ENCODE measurements at places on chromosomes 16 and 17. TPM values are rescaled to one million over a fixed set of nuclear protein-coding genes. Genes with fewer than 3 reads are reported as not detected.

The CA7 gene
- not detected for total RNA-seq

- H3K4me1 ChIP-seq = peaks cover 5% of the 10 kb centered on the region
- no peaks in the 10 kb centered on the region for H3K27me3 ChIP-seq
- no peak overlapping the region for H3K4me3 ChIP-seq
- H3K27ac ChIP-seq = no peak overlapping the region
- DNase-seq = no peak
Observed at GRCh38 chr17:13865650-13866049, 203.7 kb upstream of the COX10 start.

The EVI2B gene
- total RNA-seq = 146 TPM

GRCh38 chr16:54630284-54630967 lies 300.2 kb upstream of the IRX5 start:
- no peak overlapping the region for H3K4me3 ChIP-seq
- peaks cover 2% of the 10 kb centered on the region for H3K4me1 ChIP-seq
- H3K27me3 ChIP-seq = peaks cover 26% of the 10 kb centered on the region
- no peaks in the 10 kb centered on the region for H3K36me3 ChIP-seq
- H3K27ac ChIP-seq = no peak overlapping the region

- H3K36me3 ChIP-seq = no peaks in the 10 kb centered on the region
- H3K4me3 ChIP-seq = no peak overlapping the region
- no peak for DNase-seq
- H3K4me1 ChIP-seq = peaks cover 39% of the 10 kb centered on the region
- no peak overlapping the region for H3K27ac ChIP-seq
Observed at GRCh38 chr17:36071751-36072150, 7.7 kb downstream of the CCL18 start.

DNA sequence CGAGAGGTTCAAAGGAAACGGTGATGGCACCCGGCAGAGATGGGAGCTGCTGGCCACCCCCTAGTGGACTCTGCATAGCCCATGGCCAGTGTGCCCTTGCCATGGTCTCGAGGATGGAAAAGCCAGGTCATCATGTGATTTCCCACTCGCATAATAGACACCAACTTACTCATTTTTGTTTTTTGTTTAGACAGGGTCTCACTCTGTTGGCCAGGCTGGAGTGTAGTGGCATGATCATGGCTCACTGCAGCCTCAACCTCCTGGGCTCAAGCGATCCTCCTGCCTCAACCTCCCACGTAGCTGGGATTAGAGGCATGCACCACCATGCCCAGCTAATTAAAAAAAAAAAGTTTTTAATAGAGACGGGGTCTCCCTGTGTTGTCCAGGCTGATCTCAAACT lies 27.6 kb downstream of the LDHD start:
- no peak for DNase-seq
- no peaks in the 10 kb centered on the region for H3K4me1 ChIP-seq
- H3K36me3 ChIP-seq = no peaks in the 10 kb centered on the region
- H3K27ac ChIP-seq = no peak overlapping the region
- peaks cover 2% of the 10 kb centered on the region for H3K27me3 ChIP-seq

The ZNF423 gene
- not detected for total RNA-seq

GRCh38 chr17:80892019-80892855 lies 99.4 kb upstream of the CHMP6 start:
- H3K36me3 ChIP-seq = peaks cover 56% of the 10 kb centered on the region
- no peaks in the 10 kb centered on the region for H3K27me3 ChIP-seq

GRCh38 chr16:70290949-70291519 lies 1.7 kb upstream of the AARS1 start:
- H3K27me3 ChIP-seq = no peaks in the 10 kb centered on the region
- peak overlapping the region; percentile 32 for H3K27ac ChIP-seq
- no peak overlapping the region for H3K4me3 ChIP-seq
- peaks cover 18% of the 10 kb centered on the region for H3K4me1 ChIP-seq

- H3K4me1 ChIP-seq = peaks cover 14% of the 10 kb centered on the region
- H3K36me3 ChIP-seq = no peaks in the 10 kb centered on the region
- H3K27me3 ChIP-seq = peaks cover 23% of the 10 kb centered on the region
- peak; percentile 28 for DNase-seq
- H3K4me3 ChIP-seq = no peak overlapping the region
Observed at GRCh38 chr17:74566132-74566753, 1.1 kb downstream of the CD300H start.

GRCh38 chr17:45705123-45706009 lies 78.8 kb upstream of the CRHR1 start:
- no peaks in the 10 kb centered on the region for H3K4me1 ChIP-seq
- no peak for DNase-seq
- peaks cover 43% of the 10 kb centered on the region for H3K27me3 ChIP-seq
- H3K27ac ChIP-seq = no peak overlapping the region
- no peaks in the 10 kb centered on the region for H3K36me3 ChIP-seq

GRCh38 chr17:48711128-48711527 lies 11.2 kb downstream of the PRAC1 start:
- H3K36me3 ChIP-seq = no peaks in the 10 kb centered on the region
- peaks cover 34% of the 10 kb centered on the region for H3K27me3 ChIP-seq
- no peak overlapping the region for H3K27ac ChIP-seq

GRCh38 chr17:45230787-45231480 lies 9.2 kb downstream of the FMNL1 start:
- no peak for DNase-seq
- peaks cover 6% of the 10 kb centered on the region for H3K36me3 ChIP-seq
- H3K27ac ChIP-seq = peak overlapping the region; percentile 100
- peak overlapping the region; percentile 62 for H3K4me3 ChIP-seq
- H3K27me3 ChIP-seq = no peaks in the 10 kb centered on the region
- H3K4me1 ChIP-seq = peaks cover 57% of the 10 kb centered on the region

The EFNB3 gene
- total RNA-seq = not detected

The RAC3 gene
- total RNA-seq = 1.4 TPM

DNA sequence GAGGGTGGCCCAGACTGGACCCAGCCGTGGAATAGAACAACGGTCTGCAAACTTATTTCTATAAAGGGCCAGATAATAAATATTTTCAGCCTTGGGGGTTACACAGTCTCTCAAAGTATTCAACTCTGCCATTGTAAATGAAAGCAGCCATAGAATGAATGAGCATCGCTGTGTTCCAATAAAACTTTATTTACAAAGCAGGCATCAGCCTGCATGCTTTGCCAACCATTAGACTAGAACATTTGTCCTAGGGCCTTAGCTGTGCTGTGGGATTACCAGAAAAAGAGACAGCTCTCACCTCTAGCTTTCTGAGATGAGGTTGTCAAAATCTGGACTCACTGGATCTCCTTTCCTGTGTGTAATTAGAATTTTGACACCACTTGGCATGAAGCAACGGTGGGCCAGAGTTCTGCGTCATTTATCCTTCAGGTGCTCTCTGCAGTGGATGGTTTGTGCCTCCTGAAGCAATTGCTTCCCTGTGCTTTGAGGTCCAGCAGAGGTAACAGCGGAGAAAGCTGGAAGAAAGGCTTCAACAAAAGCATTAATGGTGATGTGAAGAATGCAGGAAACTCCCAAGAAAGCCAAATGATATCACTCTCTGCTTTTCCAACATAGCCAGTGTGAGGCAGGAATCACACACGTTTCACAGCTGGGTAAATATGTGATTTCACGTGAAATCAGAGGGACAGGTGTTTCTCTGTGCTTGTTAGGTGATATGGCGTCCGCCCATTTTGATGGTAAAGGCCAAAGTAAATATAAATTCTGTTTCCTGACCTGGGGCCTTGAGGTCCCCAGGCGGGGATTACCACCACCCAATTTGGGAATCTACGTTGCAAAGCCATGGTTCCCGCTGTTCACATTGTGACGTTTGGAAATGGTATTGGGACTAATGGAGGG lies 148.4 kb downstream of the PITPNC1 start:
- H3K4me3 ChIP-seq = no peak overlapping the region
- H3K27me3 ChIP-seq = no peaks in the 10 kb centered on the region
- H3K4me1 ChIP-seq = peaks cover 62% of the 10 kb centered on the region
- DNase-seq = no peak
- H3K27ac ChIP-seq = peak overlapping the region; percentile 90

GRCh38 chr17:3843935-3844516 lies 2.0 kb downstream of the NCBP3 start:
- H3K27me3 ChIP-seq = no peaks in the 10 kb centered on the region
- peaks cover 15% of the 10 kb centered on the region for H3K4me1 ChIP-seq
- peaks cover 2% of the 10 kb centered on the region for H3K36me3 ChIP-seq
- H3K4me3 ChIP-seq = peak overlapping the region; percentile 97
- H3K27ac ChIP-seq = peak overlapping the region; percentile 59

DNA sequence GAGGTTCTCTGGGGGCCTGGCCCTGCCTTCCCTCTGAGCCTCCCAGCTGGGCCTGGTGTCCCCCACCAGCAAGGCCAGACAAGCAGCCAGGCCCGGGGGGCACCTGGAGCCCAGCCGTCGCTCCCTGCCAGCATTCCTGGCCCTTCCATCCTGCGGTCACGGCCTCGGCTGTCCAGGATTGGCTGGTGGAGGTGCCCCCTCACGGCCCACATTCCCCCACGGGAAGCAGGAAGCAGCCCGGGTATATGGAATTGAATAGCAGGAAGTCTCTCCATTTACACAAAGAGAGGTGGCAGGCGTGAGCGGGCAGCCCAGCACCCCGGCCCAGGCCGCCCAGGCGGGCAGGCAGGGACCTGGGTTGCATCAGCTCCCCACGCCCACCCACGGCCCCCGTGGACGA lies 14.5 kb downstream of the TRAF7 start:
- H3K4me3 ChIP-seq = no peak overlapping the region
- H3K4me1 ChIP-seq = no peaks in the 10 kb centered on the region
- H3K36me3 ChIP-seq = no peaks in the 10 kb centered on the region
- DNase-seq = no peak
- no peaks in the 10 kb centered on the region for H3K27me3 ChIP-seq

The GINS2 gene
- total RNA-seq = 0.74 TPM

DNA sequence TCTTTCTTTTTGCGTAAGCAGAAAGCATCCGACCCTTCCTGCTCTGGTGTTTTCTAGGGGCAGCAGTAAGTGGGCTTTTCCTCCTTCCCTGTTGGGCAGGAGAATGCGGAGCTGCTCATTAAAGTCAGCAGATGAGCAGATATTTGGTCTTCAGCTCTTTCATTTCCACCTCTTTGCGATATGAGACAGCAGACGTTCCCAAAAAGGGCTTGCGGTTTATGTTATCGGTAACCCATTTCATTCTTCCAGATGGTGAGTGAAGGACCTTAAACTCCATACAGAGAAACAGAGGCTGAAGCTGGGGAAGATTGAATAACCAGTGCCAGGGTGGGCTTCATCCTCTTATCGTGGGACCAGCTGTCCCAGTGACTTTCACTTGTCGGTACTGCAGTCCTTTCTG lies 40.7 kb downstream of the KSR1 start:
- no peak overlapping the region for H3K4me3 ChIP-seq
- peaks cover 7% of the 10 kb centered on the region for H3K4me1 ChIP-seq
- no peaks in the 10 kb centered on the region for H3K27me3 ChIP-seq
- no peak overlapping the region for H3K27ac ChIP-seq
- DNase-seq = no peak
- H3K36me3 ChIP-seq = peaks cover 19% of the 10 kb centered on the region

The CLEC18B gene
- 4.2 TPM for total RNA-seq

- H3K27me3 ChIP-seq = no peaks in the 10 kb centered on the region
- H3K36me3 ChIP-seq = peaks cover 74% of the 10 kb centered on the region
- peak; percentile 32 for DNase-seq
- peak overlapping the region; percentile 98 for H3K27ac ChIP-seq
- H3K4me3 ChIP-seq = peak overlapping the region; percentile 84
- peaks cover 41% of the 10 kb centered on the region for H3K4me1 ChIP-seq
Observed at GRCh38 chr16:57042157-57043111, 49.9 kb upstream of the CPNE2 start.

The HOXB3 gene
- 8.1 TPM for total RNA-seq

- H3K27ac ChIP-seq = no peak overlapping the region
- peaks cover 34% of the 10 kb centered on the region for H3K36me3 ChIP-seq
- DNase-seq = no peak
Observed at GRCh38 chr17:57290981-57291380, 34.7 kb downstream of the MSI2 start.

The PRR11 gene
- 0.65 TPM for total RNA-seq

The RCVRN gene
- total RNA-seq = not detected

The CDH3 gene
- total RNA-seq = 0.29 TPM

DNA sequence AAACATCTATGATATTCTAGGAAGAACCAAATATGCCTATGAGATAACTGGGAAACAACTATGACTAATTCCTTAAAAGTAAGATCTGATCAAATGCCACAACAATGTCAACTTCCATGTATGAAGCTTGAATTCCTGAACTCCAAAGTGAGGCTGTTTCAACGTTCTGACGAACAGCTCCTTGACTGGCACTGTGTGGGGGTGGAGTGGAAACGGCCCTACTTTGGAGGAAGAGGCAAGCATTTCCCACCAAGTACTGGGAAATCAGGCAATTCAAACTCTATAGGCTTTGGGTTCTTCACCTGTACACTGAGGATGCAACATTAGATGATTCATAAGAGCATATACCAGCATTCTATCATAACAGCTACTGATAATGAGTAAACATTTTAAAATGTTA lies 187.2 kb downstream of the CDK5R1 start:
- H3K4me1 ChIP-seq = no peaks in the 10 kb centered on the region
- H3K27ac ChIP-seq = no peak overlapping the region
- H3K36me3 ChIP-seq = no peaks in the 10 kb centered on the region
- H3K4me3 ChIP-seq = no peak overlapping the region

The FOXK2 gene
- 54.6 TPM for total RNA-seq

- no peaks in the 10 kb centered on the region for H3K36me3 ChIP-seq
- no peak for DNase-seq
- H3K27ac ChIP-seq = no peak overlapping the region
- H3K4me1 ChIP-seq = no peaks in the 10 kb centered on the region
- H3K27me3 ChIP-seq = no peaks in the 10 kb centered on the region
Observed at GRCh38 chr16:3681206-3681605, 26.7 kb downstream of the DNASE1 start.

GRCh38 chr16:48614759-48615158 lies 4.8 kb upstream of the N4BP1 start:
- peak overlapping the region; percentile 79 for H3K4me3 ChIP-seq
- H3K27me3 ChIP-seq = peaks cover 2% of the 10 kb centered on the region
- no peak for DNase-seq

GRCh38 chr17:5194346-5194745 lies 2.7 kb upstream of the ZNF594 start:
- peaks cover 15% of the 10 kb centered on the region for H3K4me1 ChIP-seq
- no peak for DNase-seq
- H3K27me3 ChIP-seq = no peaks in the 10 kb centered on the region
